Right forelimb (tissue), 1 donor: ENCODE measurements at places on chromosomes 2 and 18.

- no peak for DNase-seq
These were observed 2.5 kb downstream of the ARMC9 start for GRCh38 chr2:231200805-231201474.

DNA sequence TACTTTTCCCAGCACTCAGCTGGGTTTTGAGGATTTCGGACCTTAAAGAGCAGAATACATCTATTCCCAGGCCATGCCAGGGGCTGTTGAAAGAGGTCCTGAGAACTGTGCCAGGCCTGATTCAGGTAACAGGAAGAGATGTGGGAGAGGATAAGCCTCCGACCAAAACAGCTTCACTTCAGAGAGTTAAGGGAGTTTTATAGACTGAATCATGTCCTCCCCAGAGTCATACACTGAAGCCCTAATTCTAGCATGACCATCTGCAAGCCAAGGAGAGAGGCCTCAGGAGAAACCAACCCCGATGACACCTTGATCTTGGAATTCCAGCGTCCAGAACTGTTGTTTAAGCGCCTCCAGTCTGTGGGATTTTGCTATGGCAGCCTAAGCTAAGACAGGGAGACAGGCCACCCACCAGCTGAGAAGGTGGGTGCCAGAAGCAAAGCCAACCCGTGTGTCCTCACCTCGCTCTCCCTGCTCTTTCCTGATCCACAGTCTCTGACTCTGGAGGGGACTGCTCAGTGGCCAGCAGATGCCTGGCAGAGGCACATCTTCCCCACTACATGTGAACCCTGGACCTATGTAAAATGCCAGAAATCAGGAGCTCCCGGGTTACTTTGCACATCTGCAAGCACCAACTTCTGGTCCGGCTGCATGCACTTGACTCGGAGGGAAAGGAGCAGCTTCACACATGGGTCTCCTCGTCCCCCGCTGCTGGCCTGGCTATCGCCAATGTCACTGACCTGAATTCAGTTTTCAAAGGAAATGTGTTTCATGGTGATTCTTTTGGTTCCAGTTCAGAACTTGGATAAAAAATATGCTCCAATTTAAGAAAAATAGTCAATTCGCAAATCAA lies 116.8 kb upstream of the EPC2 start:
- no peak for DNase-seq

- DNase-seq = no peak
These were observed 95.3 kb downstream of the COPS8 start for GRCh38 chr2:237180987-237181386.

- no peak for DNase-seq
These were observed 39.5 kb downstream of the BABAM2 start for GRCh38 chr2:27929916-27930486.

- no peak for DNase-seq
These were observed 24.1 kb downstream of the MTX2 start for GRCh38 chr2:176293334-176293733.

DNA sequence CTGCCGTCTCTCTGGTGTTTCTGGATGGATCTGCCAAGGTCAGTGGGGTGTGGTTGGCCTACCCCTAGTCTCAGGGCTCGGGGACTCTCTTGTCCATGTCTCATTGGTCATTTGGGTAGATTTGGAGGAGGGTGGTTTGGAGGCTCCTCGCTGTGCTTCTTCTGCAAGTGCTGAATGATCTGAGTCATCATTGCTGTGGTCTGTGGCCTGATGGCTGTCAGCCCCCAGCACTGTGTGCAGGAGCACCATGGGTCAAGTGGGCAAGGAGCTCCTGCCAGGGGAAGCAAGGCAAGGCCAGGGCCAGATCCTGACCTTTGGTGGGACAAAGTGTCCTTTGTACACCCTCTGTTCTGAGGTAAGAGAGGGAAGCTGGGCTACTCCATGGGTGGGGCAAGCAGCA lies 221.8 kb downstream of the FHOD3 start:
- DNase-seq = no peak

- peak; percentile 51 for DNase-seq
These were observed 359 bp downstream of the TGFBRAP1 start for GRCh38 chr2:105329197-105329554.

- DNase-seq = no peak
These were observed 13.0 kb downstream of the RND3 start for GRCh38 chr2:150474326-150475074.

DNA sequence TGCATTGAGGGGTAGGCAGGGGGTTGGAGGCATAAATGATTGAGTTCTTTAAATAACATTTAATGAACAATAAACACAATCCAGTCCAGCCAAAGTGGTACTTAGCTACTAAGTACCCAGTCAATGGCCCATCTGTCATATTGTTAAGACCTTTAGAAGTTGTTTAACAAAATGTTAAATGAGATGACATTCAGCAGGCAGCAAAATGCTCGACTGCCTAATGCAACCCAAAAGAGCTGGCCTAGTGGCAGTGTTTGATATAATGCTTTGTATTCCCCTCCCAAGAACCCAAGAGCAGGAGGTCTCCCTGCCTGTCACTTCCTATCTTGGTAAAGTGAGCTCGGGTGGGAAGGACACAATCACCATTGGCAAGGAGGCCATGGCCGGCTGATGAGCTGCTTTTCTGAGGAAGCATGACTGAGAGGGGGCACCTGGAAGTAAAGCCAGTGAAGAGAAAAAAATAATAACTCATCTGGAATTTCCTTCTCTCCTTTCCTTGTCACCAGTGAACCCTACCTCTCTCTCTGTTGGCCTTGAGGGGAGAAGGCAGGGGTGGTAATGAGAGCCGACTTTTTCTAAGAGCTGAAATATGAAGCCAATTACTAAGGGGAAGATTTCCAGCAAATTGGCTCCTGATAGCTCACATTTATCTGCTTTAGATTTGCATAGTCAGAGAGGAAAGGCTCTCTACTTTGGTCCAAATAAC lies 140.6 kb downstream of the C1D start:
- DNase-seq = no peak

DNA sequence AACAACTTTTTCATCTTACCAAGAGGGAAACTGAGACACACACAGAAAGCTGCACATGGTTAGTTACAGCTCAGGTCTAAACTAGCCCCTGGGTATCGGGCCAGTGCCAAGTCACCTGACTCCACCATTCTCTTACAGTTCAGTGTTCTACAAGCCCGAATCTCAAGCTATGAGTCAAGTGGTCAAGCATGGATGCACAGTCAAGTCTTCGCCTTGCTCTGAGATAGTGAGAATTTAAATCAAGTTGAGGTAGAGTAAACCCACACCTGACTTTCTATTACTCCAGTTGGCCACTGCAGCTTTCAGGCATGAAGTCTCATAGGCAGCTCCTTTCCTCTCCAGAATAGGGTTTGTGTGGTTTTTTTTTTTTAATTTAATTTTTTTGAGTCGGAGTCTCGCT lies 34.5 kb upstream of the ARL5A start:
- no peak for DNase-seq
